Fibroblast of the aortic adventitia (primary cell): ENCODE measurements at places on chromosomes 2 and 18. TPM values are rescaled to one million over a fixed set of nuclear protein-coding genes. Genes with fewer than 3 reads are reported as not detected.

Gene ACTG2
- 2.4 TPM in 1 of 2 replicates, not detected in the other for total RNA-seq

Gene SERPINB12
- total RNA-seq, result not detected in 2 replicates

Gene TCF23
- 2.3 TPM in 1 of 2 replicates, not detected in the other for total RNA-seq

Gene ST3GAL5
- total RNA-seq, result 19.4 and 87.6 TPM in 2 replicates

Gene FSHR
- not detected in 2 replicates for total RNA-seq

Gene UGT1A10
- total RNA-seq, result 0.41 TPM in 1 of 2 replicates, not detected in the other

Gene G6PC2
- not detected in 2 replicates for total RNA-seq

Gene LYPD1
- 0.74 and 25.2 TPM in 2 replicates for total RNA-seq

Gene ADRA2B
- total RNA-seq, result under 0.01 TPM in 1 of 2 replicates, not detected in the other

Gene BOLL
- total RNA-seq, result not detected in 2 replicates

Gene SATB2
- 2.3 and 12.7 TPM in 2 replicates for total RNA-seq

Gene CCT4
- 145 and 179 TPM in 2 replicates for total RNA-seq

Gene SERPINB10
- not detected in 2 replicates for total RNA-seq

Gene SLC30A3
- total RNA-seq, result 0.09 and 0.25 TPM in 2 replicates

Gene NCKAP5
- 1.7 and 4.4 TPM in 2 replicates for total RNA-seq

Gene NXPH2
- 1.3 TPM in 1 of 2 replicates, not detected in the other for total RNA-seq

Gene ALLC
- total RNA-seq, result not detected in 2 replicates

Gene SERPINB11
- total RNA-seq, result not detected in 2 replicates

Gene NCKAP1
- 76.4 and 167 TPM in 2 replicates for total RNA-seq

Gene SLC9A4
- not detected in 2 replicates for total RNA-seq

Gene ITGB6
- under 0.01 TPM in 1 of 2 replicates, not detected in the other for total RNA-seq

Gene CHN1
- total RNA-seq, result 2.3 and 3.3 TPM in 2 replicates

Gene SLC16A14
- 0.49 and 1.4 TPM in 2 replicates for total RNA-seq

Gene CAVIN2
- 24.1 and 29.8 TPM in 2 replicates for total RNA-seq

Gene STARD6
- not detected in 2 replicates for total RNA-seq

Gene KCNE4
- 4.1 and 22.2 TPM in 2 replicates for total RNA-seq

Gene SCLY
- total RNA-seq, result 2.6 and 13.0 TPM in 2 replicates

Gene ANKRD30B
- 0.36 and 2.7 TPM in 2 replicates for total RNA-seq

Gene LMAN1
- total RNA-seq, result 182 and 207 TPM in 2 replicates

Gene BOK
- total RNA-seq, result 15.3 and 21.4 TPM in 2 replicates

Gene HAUS1
- total RNA-seq, result 22.2 and 54.7 TPM in 2 replicates
